ENCODE measurements at places on chromosomes 11 and 22.

DNA sequence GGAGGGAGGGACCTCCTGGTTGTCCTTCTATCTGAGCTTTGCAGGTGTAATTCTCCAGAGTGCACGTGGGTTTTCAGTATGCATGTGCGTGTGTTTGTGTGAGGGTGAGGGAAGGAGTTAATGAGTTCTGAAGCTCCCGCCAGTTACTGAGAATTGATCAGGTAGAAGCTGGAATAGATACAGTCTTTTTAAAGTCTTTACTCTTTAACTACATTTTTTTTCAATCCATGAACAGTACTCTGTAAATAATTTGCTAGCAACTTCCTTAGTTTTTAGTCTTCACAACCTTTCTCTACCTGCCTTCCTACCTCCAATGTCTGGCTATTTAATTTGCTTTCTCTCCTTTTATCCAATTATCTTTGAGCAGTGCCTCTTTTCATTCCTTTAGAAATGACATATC lies 25.5 kb downstream of the ARHGAP42 start:
- DNase-seq, result no peak

GRCh38 chr11:68099057-68099456 lies 22.1 kb downstream of the CHKA start:
- no peak for DNase-seq

DNA sequence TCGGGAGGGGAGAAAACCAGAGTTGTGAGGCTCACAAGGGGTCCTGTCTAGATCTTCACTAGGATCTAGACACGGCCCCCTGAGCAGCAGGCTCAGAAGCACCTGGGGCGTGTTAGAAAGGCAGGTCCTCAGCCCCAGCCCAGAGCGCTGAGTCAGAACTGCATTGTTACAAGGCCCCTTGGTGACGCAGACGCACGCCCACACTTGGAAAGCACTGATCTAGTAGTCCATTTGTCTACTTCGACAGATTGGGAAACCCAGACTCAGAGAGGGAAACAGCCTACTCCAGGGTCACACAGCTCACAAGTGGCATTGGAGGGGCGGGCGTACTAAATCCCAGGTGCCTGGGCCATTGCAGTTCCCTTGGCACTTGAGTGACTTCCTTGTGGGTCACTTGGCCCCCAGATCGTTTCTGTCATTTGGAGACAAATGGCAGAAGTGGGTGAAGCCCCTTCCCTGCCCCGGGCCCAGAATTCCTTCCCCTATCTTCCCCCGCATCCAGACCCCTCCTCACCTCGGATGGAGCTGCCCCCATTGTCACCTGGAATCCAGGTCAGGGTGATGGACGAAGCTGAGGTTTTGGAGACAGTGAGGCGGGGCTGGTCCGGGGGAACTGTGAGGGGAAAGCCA lies 110.8 kb downstream of the CEP164 start:
- DNase-seq, result no peak

DNA sequence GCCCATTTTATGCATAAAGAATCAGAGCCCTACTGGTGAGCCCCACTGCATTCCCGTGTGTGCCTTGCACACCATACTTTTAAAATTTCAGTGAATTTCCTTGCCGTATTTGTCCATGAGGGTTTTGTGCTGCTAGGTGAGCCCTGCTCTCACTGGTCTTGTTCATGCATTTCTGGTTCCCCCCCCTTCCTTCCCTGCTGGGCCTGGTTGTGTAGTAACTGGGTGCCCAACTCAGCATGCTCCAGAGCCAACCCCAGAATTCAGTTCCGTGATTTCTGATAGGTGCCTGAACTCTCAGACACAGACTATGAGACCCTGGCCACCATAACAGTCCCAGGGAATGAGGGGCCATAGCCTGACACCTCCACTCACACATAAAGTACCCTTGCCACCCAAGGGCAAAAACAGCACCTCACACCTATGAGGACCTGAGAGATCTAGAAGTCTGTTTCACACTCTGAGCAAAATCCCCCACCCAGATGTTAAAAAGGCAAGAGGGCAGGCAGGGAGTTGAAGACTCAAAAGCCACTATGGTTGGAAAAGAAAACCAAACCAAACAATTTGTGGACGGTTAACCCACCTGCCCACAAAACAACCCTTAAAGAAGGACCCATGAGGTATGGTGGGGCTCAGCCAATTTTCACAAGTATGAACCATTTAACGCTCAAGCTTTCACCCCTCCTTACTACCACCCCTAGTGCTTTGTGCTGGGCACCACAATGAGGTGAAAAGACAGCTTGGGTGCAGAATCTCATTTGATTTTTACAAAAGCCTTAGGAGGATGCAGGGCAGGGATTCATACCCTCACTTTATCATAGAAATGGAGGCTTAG lies 16.8 kb upstream of the IL10RA start:
- no peak for DNase-seq

- no peak for DNase-seq
Measured at GRCh38 chr22:19641254-19641982, 72.9 kb upstream of the SEPTIN5 start.

DNA sequence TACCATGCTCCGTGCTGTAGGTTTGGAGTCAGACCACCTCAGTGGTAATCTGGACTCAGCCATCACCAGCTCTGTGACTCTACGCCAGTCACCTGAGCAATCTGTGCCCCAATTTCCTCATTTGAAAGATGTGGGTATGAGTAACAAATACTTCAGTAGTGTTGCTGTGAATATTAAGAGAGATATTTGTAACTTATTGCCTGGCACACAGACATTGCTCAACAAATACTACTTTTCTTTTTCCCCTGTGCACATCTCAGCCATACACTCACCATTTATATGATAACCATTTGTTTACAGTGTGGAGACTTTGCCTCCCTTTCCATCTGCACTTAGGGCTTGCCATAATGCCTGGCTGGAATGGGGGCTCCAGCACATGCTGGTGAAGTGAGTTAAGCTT lies 89.7 kb upstream of the CLPB start:
- no peak for DNase-seq

- no peak for DNase-seq
Measured at GRCh38 chr22:36332623-36333332, 55.0 kb downstream of the MYH9 start.

DNA sequence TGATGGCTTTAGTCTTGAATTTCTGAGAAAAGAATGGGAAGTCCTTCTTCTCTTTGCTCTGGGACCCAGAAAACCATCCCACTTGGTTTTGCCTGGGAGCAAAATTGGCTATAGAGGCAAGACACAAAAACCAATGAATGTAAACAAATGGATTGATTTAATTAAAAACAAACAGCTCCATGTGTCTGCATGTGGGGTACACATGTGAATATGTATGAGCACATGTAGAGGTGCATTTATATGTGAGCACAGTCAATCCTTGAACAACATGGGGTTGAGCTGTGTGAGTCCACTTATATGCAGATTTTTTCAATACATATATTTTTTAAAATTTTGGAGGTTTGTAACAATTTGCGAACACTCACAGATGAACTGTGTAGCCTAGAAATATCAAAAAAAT lies 87.2 kb downstream of the CCDC81 start:
- no peak for DNase-seq

- DNase-seq, result no peak
Measured at GRCh38 chr22:26708256-26709009, 51.0 kb downstream of the MIAT start.

GRCh38 chr11:64566042-64566914 lies 24.7 kb upstream of the SLC22A12 start:
- DNase-seq, result no peak

- no peak for DNase-seq
Measured at GRCh38 chr11:11871991-11872401, 30.2 kb downstream of the USP47 start.

DNA sequence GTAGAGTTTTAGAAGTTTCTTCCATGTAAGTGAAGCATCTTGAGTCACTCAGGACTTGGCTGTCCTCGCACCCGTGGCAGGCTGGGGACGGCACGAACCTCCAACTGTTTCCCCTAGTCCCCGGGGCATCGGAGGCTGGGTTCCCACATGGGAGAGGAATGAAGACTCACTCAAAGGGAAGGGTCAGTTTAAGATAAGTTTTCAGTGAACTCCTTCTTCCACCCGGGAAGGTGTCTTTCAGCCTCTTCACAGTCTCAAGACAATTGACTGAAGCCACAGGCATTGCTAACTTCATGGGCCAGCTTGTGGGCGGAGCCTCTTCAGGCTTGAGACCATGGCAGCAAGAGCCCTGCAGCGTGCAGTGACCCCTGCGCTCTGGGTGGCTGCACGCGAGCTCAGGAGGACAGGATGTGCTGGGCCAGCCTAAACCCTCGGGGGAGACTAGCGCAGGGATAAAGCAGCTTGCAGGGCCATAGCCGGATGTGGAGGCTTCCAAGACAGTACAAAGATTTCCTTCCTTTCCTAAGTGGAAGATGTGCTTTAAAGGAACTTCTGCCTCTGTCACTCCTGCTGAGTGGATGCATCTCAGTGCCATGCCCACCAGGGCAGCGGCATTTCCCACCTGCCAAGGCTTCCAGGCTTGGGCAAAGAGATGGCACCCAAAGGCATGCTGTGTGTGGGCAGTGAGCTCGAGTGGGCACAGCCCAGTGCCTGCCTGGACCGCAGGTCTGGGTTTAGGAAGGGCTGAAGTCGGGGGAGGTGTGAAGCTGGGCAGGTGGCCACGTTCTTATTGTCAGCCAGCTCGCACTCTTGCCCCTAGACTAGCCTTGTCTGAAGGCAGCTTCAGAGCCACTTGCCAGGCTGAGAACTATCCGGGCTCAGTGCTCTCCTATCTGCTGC lies 32.9 kb downstream of the PPIL2 start:
- no peak for DNase-seq

DNA sequence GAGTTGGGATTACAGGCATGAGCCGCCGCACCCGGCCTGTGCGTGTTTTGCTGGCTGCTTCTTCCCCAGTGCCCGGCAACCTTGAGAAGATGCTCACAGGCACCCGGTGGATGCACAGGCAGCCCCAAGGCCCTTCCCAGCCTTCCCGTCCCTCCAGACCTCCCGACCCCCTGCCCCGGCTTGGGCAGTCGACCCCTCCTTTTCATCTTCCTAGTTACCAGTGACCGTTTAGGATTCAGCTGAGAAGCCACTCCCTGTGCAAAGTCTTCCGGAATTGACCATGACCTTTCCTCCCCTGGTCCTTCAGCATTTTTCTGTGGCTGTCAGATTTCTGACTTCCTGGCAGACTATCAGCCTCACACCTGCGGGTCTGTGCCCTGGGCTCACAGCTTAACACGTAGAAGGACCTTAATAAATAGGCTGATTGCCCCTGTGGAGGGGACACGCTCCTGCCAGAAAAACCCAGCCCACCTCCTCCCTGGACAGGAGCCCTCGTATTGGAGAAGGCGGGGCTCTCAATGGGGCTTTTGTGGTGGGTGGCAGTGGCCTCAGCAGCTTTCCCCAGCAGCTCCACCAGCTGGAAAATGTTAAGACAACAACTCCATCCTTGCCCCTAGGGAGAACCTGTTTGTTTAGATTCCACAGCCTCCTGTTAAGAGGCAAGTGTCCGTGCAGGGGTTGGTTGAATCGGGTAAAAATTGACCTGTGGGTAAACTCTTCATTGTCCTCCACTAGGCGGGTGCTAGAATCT lies 10.4 kb upstream of the ANO1 start:
- DNase-seq, result no peak

Measured in stimulated activated CD8-positive, alpha-beta memory T cell treated with anti-CD3 and anti-CD28 coated beads, Interleukin-4, amount 100 ng/mL, for 4 hours (primary cell).